ENCODE measurements at places on chromosomes 7 and 10.

- no peak for DNase-seq
These were observed 228.4 kb downstream of the TRIL start for GRCh38 chr7:28729727-28730126.

- DNase-seq: no peak
These were observed 31.0 kb downstream of the C7orf33 start for GRCh38 chr7:148621563-148621962.

- no peak for DNase-seq
These were observed 144.0 kb upstream of the CHST15 start for GRCh38 chr10:124237282-124237961.

- DNase-seq: no peak
These were observed 50.5 kb downstream of the TMEM209 start for GRCh38 chr7:130154501-130155317.

GRCh38 chr7:92359801-92360200 is 87.5 kb upstream of the GATAD1 start:
- DNase-seq: no peak

DNA sequence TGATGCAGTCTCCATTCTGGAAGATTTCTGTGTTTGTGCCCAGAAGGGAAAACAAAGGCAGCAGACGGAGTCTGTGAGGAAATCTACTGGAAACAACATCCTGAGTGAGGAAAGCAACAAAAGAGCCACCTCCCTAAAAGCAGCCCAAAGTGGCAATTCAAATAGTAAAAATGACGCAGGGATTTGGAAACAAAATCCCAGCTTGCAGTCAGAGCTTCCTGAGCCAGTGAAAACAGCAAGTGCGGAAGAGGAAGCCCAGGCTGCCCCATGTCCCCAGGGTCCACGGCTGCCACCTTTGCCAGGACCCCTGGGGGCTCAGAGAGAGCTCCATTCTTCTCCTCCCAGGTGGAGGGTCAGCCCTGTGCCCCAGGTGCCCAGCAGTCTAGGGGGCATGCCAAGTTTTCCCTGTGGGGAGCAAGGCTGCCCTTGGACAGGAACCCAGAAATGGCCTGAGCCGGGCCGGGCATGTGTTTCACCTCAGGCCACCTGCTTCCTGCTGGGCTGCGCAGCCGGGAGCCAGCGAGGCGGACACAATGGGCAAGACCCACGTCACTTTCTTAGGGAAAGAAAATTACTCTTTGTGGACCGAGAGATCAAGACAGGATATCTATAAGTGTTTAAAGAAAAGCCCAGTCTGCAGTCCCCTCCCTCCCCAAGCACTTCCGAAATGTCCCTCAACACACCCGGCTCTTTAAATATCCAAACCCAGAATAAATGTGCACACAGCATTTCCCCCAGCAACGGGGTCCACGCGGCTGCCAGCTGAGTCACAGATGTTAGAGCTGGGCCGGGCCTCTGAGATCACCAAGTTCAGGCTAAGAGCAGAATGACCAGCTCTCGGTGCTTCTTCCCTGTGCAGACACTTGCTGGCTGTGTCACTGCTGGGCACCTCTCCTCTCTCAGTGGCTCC is 231.1 kb downstream of the ARHGAP12 start:
- DNase-seq: no peak

DNA sequence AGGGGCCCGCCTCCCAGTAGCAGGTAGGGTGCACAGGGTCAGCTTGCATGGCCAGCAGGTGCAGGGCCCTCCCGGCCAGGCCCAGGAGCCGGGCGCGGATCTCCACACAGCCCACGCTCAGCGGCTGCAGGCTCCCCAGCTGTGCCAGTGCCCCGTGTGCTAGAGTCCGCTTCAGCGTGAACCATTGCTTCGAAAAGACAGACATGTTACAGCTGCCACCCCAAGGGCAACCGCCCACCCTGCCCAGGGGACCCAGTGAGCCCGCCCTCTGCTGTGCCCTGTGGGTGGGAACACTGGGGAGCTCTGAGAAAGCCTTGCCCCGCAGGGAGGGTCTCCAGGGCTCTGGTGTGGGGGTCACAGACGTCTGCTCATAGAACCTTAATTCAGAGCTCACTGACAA is 64.3 kb upstream of the NKX6-2 start:
- DNase-seq: no peak

GRCh38 chr7:45084901-45085618 is 3.7 kb downstream of the NACAD start:
- DNase-seq: no peak

GRCh38 chr10:88512599-88512998 is 70.5 kb downstream of the RNLS start:
- DNase-seq: no peak

DNA sequence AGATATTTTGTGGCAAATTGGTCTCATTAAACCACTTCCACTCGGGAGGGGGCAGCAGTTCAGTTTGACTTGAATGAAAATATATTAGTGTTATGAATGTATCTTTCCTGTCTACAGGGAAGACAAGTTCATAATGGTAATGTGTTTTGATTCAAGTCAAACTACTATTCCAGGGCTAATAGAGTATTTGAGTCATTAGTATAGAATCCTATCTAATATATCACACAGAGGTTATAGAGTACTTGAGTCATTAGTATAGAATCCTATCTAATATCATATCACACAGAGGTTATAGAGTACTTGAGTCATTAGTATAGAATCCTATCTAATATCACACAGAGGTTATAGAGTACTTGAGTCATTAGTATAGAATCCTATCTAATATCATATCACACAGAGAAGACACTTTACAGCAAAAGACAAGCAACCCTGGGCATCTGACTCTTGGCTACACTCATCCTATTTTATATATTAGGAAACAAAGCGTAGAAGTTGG is 199.7 kb upstream of the MAGI2 start:
- DNase-seq: no peak

Data from stimulated activated CD4-positive, alpha-beta T cell treated with anti-CD3 and anti-CD28 coated beads, TNF-alpha, amount 100 ng/mL, for 24 hours (primary cell).